ENCODE measurements at places on chromosomes 5 and 9.

GRCh38 chr9:114000063-114000454 is 78.0 kb downstream of the AMBP start:
- DNase-seq = no peak

GRCh38 chr9:106092083-106092482 is 397.7 kb downstream of the TMEM38B start:
- DNase-seq = no peak

GRCh38 chr9:132732326-132733259 is 62.3 kb downstream of the GTF3C4 start:
- DNase-seq = no peak

- no peak for DNase-seq
Observed at GRCh38 chr5:163115011-163115410, 322.4 kb upstream of the CCNG1 start.

GRCh38 chr5:174533751-174534241 is 190.6 kb upstream of the MSX2 start:
- no peak for DNase-seq

DNA sequence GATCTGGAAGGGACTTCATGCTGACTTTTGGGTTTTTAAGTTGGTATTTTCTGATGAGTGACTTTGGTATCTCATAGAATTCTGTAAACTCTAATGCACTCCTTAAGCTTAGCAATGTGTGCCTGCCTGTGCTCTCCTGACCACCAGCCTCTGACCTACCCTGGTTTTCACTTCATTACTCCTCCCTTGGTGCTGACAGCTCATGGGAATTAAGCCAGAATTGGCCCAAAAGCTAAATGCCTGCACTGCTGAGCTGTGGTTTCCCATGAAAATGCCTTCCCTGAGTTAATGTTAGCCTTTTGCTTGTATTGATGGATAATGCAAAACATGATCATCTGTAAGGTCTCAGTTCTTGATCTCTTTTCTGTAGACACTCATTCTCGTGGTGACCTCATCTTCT is 308.0 kb downstream of the DOCK8 start:
- DNase-seq = no peak

GRCh38 chr9:132862533-132862932 is 15.6 kb downstream of the AK8 start:
- DNase-seq = no peak

- no peak for DNase-seq
Observed at GRCh38 chr5:142276517-142276916, 48.3 kb downstream of the SPRY4 start.

GRCh38 chr9:112112941-112113681 is 62.0 kb downstream of the SUSD1 start:
- peak; percentile 35 for DNase-seq

DNA sequence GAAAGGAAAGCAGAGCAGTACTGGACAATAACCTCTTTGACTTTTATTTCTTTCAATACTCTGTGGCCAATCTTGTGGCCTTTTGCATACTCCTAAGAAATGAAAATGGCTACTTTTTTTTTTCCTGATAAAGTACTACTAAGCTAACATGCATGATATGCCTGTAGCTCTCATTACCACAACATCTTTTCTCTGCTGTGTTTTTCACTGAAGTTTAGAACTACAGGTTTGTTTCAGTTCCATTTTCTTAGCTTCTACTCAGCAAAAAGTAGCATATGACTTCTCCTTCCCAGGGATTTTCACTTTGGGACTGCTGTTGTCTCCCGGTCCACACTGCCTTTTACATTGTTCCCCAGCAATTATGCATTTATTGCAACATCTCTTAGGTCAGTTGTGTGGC is 204.0 kb downstream of the KCTD16 start:
- DNase-seq = no peak

DNA sequence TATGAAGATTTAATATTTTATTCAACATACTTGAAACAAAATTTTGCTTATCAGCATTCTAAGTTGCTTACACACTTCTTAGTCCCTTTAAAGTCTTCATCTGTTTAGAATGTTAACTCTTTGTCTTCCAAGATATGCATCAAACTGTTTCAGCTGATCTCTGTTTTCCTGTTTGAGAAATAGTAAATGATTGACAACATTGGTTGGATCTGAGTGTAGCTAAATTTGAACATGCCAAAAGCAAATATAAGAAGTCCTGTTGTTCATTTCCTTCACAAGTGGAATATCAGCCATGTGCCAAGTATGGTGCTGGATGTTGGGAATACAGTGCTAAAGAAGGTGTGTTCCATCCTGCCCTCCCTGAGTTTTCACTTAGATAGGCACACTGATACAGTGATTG is 430.4 kb downstream of the EBF1 start:
- no peak for DNase-seq

DNA sequence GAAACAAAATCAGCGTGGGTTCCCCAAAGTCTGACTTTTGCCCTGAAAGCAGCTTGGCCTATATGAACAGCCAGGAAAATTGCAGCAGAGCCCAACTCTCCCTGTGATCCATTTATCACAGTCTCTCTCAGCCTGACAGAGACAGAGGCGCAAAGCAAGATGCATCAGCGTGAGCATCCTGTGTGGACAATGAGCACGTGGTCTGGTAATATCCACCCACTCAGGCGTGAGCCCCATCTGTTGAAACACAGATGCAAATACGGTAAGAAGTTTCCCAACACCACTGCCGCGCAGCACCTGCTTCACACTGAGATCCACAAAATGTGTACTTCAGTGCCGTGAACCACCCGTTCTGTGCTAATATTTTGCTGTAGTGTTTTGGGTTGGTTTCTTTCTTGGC is 114.6 kb downstream of the MRPL36 start:
- no peak for DNase-seq

DNA sequence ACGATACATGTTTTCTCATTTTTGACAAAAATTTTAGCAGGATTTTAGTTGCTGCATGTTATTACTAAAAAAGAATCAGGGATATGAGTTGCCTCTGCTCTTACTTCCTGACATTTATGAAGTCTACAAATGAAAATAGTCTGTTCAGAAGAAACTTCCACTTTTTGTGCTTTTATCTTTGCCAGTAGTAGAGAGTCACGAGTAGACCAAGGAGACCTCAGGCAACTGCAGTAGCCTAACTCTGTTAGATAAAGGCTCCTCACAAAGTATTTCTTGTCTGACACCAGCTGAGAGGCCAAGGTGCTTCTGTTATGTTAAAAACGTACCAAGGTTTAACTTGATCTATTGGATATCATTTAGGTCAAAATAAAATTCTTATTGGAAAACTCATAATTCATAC is 333.9 kb downstream of the NR2F1-AS1 start:
- DNase-seq = no peak

DNA sequence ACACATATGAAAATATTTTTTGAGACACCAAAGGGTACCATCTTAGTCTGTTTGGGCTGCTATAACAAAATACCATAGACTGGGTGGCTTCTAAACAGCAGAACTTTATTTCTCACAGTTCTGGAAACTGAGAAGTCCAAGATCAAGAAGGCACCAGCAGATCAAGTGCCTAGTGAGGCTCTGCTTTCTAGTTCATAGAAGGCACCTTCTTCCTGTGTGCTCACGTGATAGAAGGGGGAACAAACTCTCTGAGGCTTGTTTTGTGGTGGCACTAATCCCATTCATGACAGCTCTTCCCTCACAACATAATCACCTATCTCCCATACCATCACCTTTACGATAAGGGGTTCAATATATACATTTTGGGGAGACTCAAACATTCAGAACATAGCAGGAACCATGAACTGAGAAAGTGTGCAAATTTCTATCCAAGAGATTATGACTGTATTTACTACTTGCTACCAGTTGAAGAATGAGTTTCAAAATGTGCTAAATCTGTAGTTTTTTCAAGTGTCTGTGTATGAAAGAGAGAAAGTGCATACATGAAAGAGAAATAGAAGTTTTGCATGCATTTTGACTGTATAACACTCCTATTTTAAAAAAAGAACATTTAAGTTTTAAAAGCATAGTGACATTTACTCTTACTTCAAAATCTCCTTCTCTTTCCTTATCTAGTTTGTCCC is 207.3 kb downstream of the PARP8 start:
- no peak for DNase-seq

DNA sequence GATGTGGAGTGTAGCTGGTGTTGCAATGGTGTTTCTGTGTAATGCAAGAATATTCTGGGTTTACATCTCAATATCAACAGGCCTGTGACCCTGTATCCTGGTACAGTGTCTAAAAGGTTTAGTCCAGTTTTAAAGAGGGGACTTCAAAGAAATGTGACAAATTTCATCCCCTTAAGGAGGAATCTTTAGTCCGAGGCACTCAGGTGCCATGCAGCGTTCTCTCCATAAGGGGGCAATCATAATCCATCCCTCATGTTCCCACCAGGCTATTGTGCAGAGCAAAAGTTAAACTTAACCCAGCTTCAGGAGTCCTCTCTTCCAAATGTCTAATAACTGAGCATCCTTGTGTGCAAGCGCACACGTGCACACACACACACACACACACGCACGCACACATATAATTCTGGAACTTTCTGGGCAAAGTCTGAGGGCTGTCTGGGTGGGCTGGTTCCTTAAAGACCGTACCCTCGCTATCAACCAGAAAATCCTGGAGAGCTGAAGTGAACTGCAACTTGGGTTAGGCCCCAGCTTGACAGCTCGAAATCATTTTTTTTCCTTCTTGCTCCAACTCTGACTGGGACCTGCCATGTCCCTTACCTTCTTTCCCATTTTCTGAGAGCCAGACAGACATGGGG is 46.0 kb downstream of the CRB2 start:
- DNase-seq = no peak

DNA sequence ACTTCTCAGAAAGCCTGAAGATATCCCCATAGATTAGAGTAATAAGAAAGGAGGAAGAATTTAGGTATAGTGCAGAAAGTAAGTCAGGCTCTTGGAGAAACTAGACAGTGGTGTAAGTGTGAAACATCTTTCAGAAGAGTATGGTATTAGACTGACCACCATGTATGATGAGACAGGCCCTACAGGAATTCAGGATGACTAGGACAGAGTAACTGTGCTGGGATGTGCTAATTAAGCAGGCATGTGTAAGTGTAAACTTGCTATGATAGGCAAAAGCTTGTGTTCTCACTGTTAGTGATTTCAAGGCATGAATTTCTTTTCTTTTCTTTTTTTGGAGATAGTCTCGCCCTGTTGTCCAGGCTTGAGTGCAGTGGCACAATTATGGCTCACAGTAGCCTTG is 70.8 kb downstream of the RAB24 start:
- no peak for DNase-seq

DNA sequence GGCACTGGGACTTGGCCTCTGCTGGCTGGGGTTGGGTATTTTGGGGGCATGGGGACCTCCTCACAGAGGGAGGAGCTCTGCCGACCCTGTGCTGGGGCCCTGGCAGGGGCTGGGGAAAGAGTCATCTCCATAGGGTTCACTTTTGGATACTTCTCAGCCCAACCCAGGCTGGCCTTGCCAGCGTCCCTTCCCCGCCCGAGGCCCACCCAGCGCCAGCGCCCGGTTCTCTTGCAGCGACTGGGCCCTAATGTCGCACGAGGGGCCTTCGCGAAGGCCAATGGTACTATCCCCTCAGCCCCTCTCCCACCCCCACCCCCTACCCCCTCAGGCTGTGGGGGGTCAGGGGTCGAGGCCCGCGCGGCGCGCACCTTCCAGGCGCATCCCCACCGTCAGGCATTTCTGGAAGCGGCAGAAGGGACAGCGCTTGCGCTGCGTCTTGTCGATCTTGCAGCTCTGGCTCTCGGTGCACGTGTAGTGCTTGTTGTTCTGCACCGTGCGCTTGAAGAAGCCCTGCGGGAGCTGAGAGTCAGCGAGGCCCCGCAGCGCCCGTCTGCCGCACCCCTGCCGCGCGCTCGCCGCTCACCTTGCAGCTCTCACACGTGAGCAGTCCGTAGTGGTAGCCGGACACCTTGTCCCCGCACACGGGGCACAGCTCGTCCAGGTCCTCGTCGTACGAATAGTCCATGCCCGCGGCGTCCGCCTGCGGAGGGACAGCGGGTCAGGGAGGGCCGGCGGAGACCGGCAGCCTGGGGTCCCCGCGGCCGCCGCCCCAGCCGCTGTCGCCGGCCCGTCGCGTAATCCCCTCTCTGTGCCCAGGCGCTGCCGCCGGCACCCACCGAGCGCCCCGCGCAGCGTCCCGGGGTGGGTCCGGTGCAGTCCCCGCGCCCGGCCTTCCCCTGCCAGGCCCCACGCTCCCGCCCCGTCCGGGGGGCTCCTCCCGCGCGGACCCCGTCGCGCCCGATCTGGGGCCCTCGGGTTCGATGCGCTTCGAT is 4.2 kb downstream of the NR5A1 start:
- no peak for DNase-seq

DNA sequence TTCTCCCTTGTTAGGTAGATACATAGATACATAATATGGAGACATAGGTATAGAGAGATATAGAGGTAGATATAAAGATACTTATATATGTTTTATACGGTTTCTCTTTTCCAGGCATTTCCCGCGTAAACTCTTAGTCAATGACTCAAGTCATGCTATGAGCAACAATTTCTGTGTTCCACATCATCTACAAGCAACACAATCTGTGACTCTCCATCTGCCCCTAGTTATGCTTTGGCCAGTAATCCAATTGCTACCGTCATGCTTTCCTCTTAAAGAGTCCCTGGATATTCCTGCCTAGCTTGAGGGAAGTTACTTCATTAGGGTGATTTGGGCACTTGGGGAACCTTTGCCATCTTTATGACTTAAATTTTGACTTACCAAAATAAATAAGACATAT is 129.0 kb upstream of the ADAMTS16 start:
- DNase-seq = no peak

- no peak for DNase-seq
Observed at GRCh38 chr5:101482931-101483330, 579.8 kb upstream of the ST8SIA4 start.

DNA sequence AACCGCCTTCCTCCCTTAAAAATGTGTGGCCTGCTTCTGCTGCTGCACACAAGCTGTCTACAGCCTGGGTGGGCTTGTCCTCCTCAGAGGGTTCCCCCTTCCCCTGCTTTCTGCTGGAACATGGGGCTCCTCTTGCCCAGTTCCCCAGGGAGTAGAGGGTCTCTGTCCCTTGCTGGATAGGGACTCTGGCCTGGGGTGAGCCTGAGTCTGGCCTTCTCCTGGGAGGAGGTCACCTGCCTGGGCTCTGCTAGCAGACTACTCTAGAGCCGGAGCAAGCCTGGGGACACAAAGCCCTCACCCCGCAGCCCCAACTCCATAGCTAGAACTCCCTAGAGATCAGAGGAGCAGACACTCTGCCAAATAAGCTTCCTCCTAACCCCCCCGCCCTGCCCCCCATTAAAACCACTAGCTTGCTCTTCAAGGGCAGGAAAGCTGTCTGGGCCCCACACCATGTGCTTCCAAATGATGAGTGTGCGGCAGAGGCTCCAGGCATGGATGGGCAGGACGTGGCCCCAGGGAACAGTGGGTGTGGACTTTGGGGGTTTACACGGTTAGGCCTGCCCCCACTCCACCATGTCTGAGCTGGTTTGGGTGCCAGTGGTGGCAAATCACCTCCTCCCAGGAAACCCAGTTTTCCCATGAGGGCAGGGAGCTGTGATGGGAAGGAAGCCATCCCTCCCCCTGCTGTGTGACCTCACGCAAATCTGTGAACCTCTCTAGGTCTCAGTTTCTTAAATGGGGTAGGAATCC is 10.0 kb downstream of the TCF7 start:
- peak; percentile 42 for DNase-seq

GRCh38 chr5:67093279-67093678 is 103.3 kb downstream of the CD180 start:
- no peak for DNase-seq

Measured in CD4-positive, alpha-beta T cell treated with Interleukin-2 at 100 ng/mL for 4 hours (primary cell).